ENCODE measurements at places on chromosomes 4 and X.

DNA sequence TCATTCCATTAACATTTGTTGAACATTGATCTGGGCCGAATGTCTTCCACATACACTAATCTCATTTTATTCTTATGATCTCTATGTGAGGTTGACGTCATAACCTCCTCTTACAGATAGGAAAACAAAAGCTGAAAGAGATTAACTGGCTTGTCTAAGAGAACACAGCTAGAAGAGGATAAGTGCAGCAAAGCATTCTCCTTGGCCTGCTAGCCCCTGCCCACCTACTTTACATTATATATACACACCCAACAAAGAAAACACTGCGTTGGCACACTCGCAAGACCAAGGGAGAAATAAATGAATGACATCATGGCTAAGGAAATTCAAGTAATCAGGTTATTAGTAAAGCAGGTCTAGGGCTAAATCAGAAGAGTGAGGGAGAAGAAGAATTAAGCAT lies 138.4 kb downstream of the PARM1 start:
- no peak for DNase-seq

- DNase-seq: no peak
Measured at GRCh38 chrX:133881893-133882292, 103.5 kb downstream of the GPC3 start.

- no peak for DNase-seq
Measured at GRCh38 chr4:95544113-95545103, 4.4 kb downstream of the UNC5C start.

DNA sequence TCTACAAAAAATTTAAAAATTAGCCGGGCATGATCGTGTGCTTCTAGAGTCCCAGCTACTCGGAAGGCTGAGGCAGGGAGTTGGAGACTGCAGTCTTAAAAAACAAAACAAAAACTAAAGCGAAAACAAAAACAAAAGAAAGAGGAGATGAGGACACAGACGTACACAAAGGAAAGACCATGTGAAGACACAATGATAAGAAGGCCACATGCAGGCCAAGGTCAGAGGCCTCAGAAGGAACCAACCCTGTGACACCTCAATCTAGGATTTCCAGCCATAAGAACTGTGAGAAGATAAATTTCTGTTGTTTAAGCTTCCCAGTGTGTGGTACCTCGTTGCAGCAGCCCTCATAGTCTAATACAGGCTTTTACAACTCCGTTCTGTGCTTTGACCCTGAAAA lies 177.0 kb upstream of the ATP6AP2 start:
- DNase-seq: no peak

DNA sequence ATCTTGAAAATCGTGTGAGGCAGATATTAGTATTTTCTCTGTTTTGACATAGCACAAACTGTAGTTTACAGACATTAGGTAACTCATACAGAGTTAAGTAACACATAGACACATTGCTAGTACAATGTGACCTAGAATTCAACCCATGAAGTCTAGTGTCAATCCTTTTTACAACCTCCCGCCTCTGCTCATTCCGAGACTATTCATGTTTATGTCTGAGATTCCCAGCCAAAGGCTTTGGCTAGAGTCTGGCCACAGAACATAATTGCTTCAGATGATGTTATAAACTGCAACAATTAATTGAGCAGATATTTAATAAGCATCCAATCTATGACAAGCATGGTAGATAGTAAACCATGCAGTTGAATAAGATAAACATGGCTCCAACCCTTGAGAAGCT lies 841.0 kb downstream of the STIM2 start:
- DNase-seq: no peak

- no peak for DNase-seq
Measured at GRCh38 chr4:73862322-73862721, 6.9 kb upstream of the CXCL1 start.

DNA sequence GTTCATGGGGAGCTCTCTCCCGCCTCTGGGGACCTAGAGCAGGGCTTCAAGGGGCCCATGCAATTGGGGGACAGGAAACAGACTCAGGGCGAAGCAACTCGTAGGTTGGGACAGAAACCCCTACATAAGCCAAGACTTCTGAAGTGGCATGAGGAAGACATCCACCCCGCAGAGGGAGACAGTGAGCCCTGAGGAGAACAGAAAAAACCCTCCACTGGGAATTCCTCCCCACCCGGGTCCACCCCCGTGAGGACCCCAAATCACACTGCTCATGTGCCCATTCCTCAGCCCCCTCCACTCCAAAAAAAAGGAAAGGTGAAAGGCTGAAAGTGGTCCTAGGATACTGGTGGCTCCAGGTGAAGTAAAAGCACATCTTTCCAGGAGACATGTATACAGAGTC lies 74.0 kb downstream of the CPZ start:
- no peak for DNase-seq

DNA sequence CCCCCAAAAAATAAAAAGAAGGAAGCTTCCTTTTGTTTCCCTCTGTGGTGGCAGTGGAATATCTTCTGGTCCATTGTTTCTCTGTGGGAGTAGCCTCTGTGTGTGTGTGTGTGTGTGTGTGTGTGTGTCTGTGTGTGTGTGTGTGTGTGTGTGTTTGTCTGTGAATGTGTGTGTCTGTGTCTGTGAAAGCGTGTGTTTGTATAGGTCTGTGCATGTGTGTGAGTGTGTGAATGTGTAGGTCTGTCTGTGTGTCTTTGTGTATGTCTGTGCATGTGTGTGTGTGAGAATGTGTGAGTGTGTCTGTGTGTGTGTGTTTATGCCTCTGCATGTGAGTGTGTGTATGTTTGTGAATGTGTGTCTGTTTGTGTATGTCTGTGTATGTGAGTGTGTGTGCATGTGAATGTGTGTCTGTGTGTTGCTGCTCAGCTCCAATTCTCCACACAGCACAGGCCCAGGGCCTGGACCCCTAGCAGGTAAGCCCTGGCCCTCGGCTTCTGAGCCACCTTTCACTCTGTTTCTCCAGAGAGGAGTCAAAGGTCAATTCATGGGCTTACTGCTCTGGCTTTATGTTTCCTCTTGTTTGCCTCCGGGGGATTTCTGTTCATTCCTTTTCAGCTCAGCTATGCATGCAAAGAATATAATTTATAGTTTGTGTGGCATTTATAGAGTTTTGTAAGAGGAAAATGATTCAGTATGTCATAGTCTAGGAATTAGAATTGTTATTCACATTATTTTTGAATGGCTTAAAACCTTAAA lies 89.8 kb downstream of the UCHL1 start:
- DNase-seq: no peak

DNA sequence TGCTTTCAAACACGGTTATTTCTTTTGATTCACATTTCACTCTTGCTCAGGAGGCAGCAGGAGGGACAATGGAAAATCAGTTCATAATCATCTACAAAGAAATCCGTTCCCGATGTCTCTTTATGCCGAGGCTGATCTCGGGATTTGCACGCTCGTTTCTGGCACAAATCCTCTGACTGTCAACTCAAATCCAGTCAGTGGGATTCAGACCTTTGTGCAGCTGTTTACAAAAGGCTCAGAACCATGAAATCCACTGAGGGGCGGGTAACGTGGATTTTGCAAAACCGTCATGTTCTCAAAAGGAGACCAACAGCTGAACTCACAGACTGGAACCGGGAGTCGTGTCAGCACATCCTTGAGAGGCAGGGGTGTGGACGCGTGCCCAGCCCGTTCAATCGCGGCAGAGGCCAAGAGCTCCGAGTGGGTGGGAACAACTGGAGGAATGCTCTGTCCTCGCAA lies 46.4 kb downstream of the ACOX3 start:
- no peak for DNase-seq

- no peak for DNase-seq
Measured at GRCh38 chr4:106718548-106718947, 317.6 kb downstream of the DKK2 start.

- no peak for DNase-seq
Measured at GRCh38 chrX:150607201-150607600, 38.8 kb downstream of the MTM1 start.

Data from SK-N-DZ (cell line).